ENCODE measurements at places on chromosomes 5 and 9. TPM values are rescaled to one million over a fixed set of nuclear protein-coding genes. Genes with fewer than 3 reads are reported as not detected.
A peak's percentile ranks its signal among the peaks of the same experiment; 100 is the strongest.

Gene CCL28
- total RNA-seq = 5.8 TPM

Gene CAMK2A
- total RNA-seq = 0.51 TPM

GRCh38 chr5:9898319-9898718, 268.2 kb upstream of the TAS2R1 start:
- H3K4me1 ChIP-seq = no peaks in the 10 kb centered on the region
- peak; percentile 5 for DNase-seq
- no peaks in the 10 kb centered on the region for H3K36me3 ChIP-seq

Gene TLE4
- 8.7 TPM for total RNA-seq

DNA sequence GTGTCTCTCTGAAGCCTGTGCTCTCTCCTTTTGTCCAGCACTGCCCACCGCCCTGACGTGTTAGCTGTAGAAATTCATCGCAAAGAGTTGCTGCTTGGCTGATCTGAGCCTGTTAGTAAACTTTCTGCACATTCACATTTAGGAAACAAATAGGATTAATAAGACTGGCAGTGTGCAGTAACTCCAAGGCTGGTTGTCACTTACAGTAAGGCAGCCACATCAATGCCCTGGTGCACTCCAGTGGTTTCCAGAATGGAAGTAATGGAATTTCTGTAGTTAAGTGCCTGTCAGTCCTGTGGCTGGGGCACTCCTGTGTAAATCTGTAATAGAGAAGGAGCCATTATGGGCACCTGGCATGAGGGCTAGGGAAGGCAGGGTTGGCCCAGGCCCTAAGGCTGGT, 70.6 kb downstream of the DOCK2 start:
- no peak overlapping the region for H3K4me3 ChIP-seq
- DNase-seq = no peak
- H3K27me3 ChIP-seq = no peaks in the 10 kb centered on the region
- no peaks in the 10 kb centered on the region for H3K36me3 ChIP-seq
- H3K4me1 ChIP-seq = peaks cover 4% of the 10 kb centered on the region
